ENCODE measurements at places on chromosomes 16 and 17. TPM values are rescaled to one million over a fixed set of nuclear protein-coding genes. Genes with fewer than 3 reads are reported as not detected.

Gene DRG2
- polyA plus RNA-seq: 49.3 TPM

DNA sequence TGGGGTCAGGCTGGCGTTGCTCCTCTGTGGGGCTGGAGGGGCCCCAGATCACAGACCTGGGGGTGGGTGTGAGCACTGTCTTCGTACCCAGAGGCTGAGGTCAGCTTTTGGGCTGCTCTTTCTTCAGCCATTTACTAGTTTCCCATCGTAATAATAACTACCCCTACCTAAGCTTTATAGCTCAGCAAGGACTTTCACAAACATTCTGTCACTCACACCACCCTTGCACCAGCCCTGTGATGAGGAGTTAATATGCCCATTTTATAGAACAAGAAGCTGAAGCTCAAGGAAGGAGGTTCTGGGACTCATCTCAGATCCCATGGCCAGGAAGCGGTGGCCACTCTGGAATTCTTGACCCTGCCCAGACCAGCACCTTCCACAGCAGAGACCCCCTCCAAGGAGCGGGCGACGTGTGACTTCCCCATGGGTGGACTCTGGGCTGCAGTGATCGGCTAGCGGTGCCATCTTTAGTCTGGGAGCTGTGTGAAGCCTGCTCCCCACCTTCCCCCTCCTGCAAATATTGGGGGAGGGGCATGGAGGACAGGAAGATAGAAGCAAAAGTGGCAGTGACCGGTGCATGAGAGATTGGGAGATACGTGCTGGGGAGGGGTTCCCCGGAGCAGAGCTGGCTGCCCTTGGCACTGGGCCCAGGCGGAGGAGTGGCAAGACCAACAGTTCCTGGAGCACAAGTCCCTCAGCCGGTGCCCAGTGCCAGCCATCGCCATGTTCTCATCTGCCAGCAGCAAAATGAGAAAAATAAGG is 81.8 kb upstream of the TOB1 start:
- no peak for DNase-seq

Gene KRTAP4-9
- polyA plus RNA-seq: not detected

DNA sequence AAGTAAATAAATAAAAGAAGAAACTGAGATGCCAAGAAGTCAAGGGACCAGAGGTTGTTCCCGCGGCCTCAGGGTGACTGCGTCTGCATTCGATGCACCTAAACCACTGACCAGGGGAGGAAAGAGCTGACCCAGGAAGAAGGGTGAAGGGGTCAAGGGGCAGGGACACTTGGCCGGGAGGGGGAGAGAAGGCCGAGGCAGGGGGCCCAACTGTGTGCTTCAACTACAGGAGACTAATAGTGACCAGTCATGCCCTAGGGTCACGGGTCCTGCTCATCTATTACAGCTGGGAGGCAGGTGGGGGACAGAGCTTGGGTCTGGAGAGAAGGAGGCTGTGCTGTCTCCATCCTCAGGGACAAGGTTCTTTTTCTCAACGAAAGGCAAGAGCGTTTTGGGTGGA is 44.8 kb downstream of the TIMM22 start:
- no peak for DNase-seq

GRCh38 chr17:1000597-1001461 is 3.9 kb downstream of the TIMM22 start:
- no peak for DNase-seq

GRCh38 chr17:13634021-13634420 is 32.3 kb upstream of the HS3ST3A1 start:
- DNase-seq: no peak

Gene CDH11
- 3.0 TPM for polyA plus RNA-seq

Gene MC1R
- polyA plus RNA-seq: 2.1 TPM

GRCh38 chr16:81140930-81141780 is 45.0 kb upstream of the GCSH start:
- no peak for DNase-seq

GRCh38 chr17:1509290-1509881 is 7.0 kb downstream of the INPP5K start:
- DNase-seq: no peak

Gene VMO1
- polyA plus RNA-seq: 2.5 TPM

DNA sequence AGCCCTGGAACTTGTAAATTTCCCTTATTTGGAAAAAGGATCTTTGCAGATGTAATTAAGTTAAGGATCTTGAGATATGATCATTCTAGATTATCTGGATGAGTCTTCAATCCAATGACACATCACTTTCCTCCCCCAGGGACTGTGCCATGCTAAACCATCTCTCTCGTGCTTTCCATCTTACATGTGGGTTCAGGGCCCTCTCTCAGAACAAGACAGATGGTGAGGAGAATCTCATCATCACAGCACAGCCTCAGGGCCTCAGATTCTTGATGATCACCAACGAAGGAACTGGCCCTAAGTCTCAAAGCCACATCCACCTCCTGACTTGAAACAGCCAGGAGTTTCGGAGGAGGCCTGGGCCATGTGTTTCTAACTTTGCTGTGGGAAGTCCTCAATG is 78.7 kb downstream of the LITAF start:
- DNase-seq: no peak

Gene CLEC18B
- polyA plus RNA-seq: 46.1 TPM

GRCh38 chr17:32763855-32764439 is 113.0 kb downstream of the MYO1D start:
- no peak for DNase-seq

DNA sequence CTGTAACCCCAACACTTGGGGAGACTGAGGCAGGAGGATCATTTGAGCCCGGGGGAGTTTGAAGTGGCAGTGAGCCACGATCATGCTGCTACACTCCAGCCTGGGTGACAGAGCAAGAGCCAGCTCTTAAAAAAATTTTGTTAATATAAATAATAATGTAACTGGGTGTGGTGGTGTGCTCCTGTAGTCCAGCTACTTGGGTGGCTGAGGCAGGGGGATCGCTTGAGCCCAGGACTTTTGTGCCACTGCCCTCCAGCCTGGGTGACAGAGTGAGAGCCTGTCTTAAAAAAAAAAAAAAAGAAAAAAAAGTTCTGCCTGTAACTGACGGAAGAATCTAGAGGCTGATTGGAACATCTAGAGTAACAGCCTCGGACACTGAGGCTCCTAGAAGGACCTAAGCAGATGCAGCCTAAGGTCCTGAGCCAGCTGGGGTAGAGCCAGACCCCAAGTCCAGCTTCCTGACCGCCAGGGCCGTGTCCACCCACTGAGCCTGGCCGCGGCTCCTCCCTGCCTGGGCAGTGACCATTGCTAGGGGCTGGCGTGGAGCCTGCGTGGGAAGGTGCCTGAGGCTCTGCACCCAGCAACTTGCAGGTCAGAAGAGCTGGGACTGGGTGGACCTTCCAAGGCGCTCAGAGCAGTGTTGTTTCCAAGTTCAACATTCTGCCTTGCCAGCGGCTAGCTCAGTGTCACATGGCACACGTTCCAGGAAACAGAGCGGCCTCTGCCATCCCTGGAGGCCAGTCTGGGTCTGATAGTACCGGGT is 209.4 kb upstream of the CIBAR2 start:
- DNase-seq: peak; percentile 74

DNA sequence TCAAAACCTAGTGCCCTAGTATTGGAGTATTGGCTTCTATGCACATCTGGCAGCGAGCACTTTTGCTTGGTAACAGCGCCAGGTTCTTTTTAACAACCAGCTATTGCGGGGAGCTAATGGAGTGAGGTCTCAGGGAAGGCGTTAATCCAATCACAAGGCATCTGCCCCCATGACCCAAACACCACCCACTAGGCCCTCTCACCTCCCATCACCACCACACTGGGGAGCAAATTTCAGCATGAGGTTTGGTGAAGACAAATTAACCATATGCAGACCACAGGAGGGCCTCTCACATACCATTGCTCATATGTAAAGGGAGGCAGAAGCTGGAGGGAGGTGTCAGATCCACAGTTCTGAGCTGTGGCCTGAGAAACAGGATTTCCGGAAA is 893 bp upstream of the ODF4 start:
- no peak for DNase-seq

Gene TP53TG3C
- not detected for polyA plus RNA-seq
